ENCODE measurements at places on chromosomes 4 and X.
A peak's percentile ranks its signal among the peaks of the same experiment; 100 is the strongest.

DNA sequence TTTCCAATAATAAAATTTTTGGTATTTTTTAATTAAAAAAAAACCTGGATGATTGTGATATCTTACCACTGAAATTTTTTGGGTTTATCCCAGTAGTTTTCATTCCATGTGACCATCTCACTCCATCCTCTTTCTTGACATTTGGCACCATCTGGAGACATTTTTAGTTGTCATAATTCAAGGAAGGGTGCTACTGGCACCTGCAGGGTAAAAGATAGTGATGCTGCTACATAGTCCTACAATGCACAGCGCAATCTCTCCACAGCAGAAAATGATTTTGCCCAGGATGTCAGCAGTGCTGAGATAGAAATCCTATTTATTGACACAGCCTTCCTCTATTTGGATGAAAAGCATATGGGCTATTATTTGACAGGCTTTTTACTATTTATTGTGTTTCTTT, 79.3 kb downstream of the RBPJ start:
- DNase-seq, result no peak

DNA sequence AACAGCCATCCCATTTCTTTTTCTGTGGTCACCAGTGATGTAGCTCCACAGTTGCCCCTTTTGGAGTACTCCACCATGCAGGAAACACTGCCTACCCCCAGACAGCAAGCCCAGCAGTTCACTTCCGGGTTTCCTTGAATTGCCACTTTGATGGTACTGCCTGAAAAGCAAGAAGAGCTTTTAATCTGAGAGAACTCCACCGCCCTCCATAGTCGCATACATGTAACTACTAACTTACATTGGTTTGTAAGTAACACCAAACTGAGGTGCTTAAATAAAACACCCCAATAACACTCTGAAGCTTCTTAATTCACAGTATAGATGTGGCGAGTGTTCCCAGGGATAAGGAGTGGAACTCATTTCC, 53.6 kb upstream of the HPSE start:
- DNase-seq, result peak; percentile 55

GRCh38 chr4:7295197-7295910, 103.0 kb downstream of the SORCS2 start:
- DNase-seq, result no peak

- no peak for DNase-seq
Measured at GRCh38 chr4:132063829-132064228, 1085.3 kb upstream of the PCDH10 start.

GRCh38 chr4:99868126-99868596, 26.1 kb downstream of the LAMTOR3 start:
- DNase-seq, result no peak

- DNase-seq, result no peak
Measured at GRCh38 chrX:105277132-105277531, 56.6 kb upstream of the TEX13A start.
